Common myeloid progenitor, CD34-positive (primary cell): ENCODE measurements at places on chromosomes 6 and 20.

- no peak for DNase-seq
Measured at GRCh38 chr6:118586746-118587485, 38.8 kb downstream of the PLN start.

DNA sequence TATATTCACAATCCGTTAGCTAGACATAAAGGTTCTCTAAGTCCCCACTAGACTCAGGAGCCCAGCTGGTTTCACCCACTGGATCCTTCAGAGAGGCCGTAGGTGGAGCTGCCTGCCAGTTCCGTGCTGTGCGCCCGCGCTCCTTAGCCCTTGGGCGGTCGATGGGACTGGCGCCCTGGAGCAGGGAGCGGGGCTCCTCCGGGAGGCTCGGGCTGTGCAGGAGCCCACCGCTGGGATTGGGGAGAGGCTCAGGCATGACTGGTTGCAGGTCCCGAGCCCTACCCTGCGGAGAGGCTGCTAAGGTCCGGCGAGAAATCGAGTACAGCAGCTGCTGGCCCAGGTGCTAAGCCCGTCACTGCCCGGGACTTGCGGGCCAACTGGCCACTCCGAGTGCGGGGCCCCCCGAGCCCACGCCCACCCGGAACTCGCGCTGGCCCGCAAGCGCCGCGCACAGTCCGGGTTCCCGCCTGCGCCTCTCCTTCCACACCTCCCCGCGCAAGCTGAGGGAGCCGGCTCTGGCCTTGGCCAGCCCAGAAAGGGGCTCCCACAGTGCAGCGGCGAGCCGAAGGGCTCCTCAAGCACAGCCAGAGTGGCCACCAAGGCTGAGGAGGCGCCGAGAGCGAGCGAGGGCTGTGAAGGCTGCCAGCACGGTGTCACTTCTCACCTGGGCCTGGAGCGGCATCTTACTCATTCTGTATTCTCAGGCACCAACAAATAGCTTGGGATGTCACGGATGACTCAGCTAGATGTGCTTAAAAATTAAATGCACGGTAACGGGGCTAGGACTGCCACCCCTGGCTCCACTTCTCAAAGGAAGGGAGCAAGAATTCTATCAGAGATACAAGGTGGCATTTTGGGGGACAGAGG is 44.1 kb downstream of the IRF4 start:
- no peak for DNase-seq

- no peak for DNase-seq
Measured at GRCh38 chr6:14258695-14259593, 141.4 kb downstream of the CD83 start.

DNA sequence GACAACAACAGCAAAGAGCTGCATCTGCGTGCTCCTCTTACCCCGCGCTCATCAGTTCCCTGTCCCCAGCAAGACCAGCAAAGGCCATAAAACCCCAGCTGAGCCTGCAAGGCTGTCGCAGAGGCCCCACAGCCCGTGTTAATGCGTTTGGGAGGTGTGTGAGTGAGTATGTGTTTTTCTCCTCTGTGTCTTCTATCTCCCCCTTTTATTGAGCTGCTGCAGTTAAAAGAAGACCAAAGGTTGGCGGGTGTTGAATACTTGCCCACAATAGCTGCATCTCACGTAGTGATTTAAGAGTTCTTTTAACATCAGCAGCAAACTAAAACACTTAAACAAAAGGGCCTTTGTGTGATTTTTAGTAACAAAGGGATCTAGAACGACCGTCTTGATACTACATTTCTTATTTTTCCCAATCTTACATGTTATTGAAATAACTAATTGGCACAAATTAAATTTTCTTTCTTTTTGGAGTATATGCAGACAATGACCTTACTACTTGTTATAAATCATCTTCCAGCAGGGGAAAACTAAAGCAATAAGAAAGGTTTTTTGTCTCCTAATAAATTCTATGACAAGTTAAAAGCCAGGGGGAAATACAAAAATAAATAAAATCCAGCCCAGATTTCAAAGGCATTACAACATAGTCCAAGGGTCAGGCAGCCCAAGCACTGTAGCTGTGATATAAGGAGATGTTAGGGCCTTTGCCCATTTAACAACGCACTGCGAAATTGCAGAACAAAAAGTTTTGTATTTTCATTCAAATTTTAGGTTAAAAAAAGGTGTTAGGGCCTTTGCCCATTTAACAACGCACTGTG is 27.2 kb upstream of the CNKSR3 start:
- no peak for DNase-seq

- no peak for DNase-seq
Measured at GRCh38 chr6:11609324-11610071, 71.9 kb downstream of the TMEM170B start.

GRCh38 chr6:93196406-93196970 is 222.9 kb downstream of the EPHA7 start:
- DNase-seq = no peak

GRCh38 chr6:41475737-41476357 is 70.3 kb upstream of the FOXP4 start:
- DNase-seq = no peak
